ENCODE measurements at places on chromosomes 2 and 18.
A peak's percentile ranks its signal among the peaks of the same experiment; 100 is the strongest.

DNA sequence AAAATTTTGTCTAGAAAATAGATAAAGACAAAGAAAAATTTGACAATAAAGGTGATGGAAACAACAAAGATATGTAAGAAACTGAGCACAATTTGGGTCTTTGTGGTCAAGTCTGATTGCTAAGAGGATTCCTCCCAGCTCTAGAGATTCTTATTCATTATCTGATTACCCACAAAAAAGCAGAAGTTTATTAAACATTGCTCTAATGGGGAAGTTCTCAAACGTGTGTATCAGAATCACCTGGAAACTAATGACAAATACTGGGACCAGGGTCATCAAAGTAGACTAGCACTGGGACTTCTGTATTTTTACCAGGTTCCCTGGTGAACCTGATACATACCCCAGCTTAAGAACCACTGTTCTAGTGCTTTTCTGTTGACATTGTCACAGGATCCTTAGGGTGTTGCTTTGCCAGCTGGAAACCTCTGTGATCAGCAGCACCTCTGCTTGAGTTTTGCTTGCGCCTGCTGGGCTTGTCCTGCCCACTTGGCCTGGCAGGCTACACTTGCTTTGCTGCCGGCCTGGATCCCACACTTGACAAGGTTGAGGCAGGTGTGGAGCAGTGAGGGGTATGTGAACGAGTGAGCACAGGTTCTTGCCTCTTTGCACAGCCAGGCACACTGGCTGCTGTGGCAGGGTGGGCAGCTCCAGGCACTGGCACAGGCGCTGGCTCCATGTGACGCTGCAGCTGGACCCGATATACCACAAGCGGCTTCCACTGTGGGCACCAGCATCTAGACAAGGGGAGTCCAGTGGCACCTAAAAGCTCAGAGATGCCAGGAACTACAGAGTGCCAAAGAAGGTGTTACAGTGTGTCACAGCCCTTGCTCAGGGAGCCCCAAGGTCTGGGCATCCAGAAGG lies 6.2 kb upstream of the GORASP2 start:
- no peak for DNase-seq

- no peak for DNase-seq
These were observed 73.4 kb downstream of the VWC2L start for GRCh38 chr2:214484239-214484638.

- DNase-seq = no peak
These were observed 68.6 kb upstream of the RPE start for GRCh38 chr2:209933499-209934483.

DNA sequence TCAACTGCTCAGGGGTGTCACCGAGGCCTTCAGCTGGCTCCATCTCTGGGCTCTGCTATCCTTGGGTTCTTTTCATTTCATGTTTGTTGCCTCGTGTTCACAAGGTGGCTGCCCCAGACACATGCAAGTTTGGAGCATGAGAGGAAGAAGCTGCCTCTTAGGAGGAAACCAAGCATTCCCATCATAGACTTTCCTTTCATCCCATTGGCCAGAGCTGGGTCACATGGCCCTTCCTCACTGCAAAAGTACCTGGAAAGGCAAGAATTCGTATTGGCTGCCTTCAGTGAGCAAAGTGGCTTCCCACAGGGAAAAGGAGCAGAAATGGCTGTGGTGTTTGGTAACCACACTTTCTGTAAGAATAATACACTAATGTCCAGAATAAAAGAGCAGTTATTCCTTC lies 155.7 kb upstream of the RAB12 start:
- no peak for DNase-seq

GRCh38 chr2:18998491-18998890 lies 359.9 kb downstream of the OSR1 start:
- DNase-seq = no peak

DNA sequence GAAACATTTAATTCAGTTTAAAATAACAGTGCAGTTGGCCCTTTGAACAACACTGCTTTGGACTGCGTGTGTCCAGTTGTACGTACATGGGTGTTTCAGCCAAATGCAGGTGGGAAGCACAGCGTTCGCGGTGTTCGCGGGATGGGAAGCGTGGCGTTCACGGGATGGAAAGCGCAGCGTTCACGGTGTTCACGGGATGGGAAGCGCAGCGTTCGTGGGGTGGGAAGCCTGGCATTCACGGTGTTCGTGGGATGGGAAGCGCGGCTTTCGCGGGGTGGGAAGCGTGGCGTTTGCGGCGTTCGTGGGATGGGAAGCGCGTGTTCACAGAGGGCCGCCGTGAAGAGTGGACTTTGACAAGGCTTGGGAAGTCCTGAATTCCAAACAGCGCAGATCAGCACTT lies 47.6 kb downstream of the CTDP1 start:
- DNase-seq = no peak

DNA sequence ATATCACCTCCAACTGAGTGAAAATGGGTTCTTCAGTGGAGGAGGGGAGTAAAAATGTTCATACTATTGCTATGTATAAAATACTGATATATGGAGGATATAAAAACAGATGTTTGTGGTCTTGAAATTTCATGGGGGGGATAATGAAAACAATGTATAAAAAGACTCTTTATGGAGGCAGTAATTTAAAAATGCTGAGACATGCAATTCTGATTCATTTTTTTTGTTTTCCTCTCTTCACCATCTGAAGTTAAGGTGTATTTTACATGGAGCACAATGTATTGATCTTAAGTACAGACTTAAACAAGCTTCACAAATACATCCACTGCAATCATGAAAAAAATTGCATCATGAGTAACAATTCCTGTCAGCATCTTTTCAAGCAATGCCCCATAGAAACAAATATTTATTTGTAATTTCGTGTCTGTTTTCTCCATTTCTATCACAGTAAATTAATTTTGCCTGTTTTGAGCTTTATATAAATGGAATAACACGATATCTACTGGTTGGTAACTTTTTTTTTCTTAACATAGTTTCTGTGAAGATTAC lies 393.2 kb upstream of the ZNF804A start:
- no peak for DNase-seq

- DNase-seq = no peak
These were observed 57.7 kb upstream of the LRP1B start for GRCh38 chr2:142188562-142188961.

GRCh38 chr2:100193291-100193710 lies 50.9 kb upstream of the AFF3 start:
- DNase-seq = no peak

- peak; percentile 20 for DNase-seq
These were observed 523 bp downstream of the KCTD1 start for GRCh38 chr18:26547646-26548414.

DNA sequence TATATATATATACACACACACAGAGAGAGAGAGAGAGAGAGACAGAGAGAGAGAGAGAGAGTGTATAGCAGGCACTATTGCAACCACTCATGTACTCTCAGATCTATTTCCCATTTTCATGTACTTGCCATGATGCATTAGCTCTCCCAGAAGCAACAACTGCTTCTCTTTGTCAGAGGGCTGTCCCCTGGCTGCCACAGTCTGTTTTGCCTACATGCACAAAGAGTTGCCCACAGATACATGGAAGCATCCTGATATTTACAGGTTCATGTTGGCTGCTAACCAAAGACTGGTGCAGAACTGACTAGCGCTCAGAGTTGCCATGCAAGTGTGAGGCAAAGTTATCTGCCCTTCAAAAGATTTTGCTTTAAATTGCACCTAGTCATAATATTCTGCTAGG lies 469.3 kb upstream of the ZNF804A start:
- DNase-seq = no peak

DNA sequence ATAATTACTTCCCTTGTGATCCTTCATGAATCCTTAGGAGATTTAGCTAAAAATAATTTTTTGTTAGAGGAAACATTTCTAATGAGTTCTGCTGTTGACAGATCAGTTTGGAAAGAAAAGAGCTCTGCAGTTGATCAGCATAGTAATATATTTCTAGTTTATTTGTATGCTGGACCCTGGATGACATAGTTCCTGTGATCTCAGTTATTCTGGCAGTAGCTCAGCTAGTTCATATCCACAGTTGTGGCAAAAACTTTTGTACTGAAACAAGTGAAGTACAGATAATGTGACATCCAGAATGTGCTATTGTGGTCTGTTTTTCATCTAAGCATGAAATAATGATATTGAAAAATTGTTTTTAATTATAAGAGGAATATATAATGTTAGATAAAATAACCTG lies 33.7 kb downstream of the ABI2 start:
- DNase-seq = no peak

GRCh38 chr2:209960045-209960444 lies 42.4 kb upstream of the RPE start:
- DNase-seq = no peak

- no peak for DNase-seq
These were observed 36.0 kb downstream of the PAIP2B start for GRCh38 chr2:71190656-71191569.

DNA sequence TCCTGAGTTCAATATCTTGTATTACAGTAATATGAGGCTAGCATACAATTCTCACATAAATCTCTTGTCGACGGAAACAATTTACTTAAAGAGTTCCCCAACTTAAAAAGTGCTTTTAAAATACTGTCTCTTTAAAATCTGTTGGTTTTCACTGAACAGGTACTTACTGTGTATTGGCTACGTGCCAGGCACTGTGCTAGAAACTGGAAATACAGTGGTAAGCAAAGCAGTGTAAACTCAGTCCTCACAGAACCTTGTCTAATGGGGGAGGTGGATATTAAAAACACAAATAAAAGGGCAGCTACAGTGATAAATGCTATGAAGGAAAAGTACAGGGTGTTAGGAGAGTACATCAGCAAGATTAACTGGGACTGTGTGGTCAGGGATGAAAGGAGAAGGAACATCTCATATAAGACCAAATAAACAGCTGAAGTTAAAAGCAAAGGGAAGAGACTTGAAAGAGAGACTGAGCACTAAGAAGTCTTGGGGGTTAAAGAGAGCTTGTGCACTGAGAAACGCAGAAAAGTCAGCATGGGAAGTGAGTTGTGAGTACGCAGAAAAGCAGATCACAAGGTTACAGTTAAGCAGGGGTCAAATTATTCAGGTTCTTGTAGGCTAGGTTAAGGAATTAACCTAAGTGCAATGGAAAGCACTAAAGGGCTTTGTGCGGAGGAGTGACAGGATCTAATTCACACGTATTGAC lies 52.5 kb downstream of the USP40 start:
- DNase-seq = no peak

DNA sequence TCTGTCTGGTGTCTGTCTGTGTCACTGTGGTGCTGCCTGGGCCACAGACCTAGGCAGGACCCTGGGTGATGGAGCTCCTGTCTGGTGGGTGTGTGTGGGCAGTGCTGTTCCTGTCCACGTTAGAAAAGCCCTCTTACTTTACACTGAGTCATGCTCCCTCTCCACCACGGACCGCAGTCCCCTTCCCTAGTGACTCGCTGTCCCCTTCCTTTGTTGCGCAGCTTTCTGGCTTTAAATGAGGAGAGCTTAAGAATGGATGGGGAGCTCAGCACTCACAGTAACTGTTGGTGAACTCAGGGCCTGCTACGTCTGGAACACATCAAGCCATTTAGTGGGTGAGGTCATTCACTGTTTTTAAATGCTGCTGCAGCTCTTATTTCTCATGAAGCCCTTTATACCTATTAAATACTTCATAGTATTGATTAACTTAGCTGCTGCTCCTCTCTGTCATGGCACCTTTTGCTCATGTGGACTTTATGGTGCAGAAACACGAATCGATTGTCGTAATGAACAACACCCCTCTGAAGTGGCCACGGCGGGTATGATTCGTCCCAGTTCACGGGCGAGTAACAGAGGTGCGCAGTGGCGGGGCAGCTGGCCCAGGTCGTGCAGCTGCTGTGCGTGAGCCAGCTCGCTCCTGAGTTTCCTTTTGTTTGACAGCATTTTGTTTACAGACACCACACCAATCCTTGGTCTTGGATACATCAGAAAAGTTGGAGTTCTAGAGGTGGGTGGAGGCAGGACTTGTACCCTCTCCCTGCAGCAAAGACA lies 100.4 kb downstream of the LDLRAD4 start:
- DNase-seq = no peak

- no peak for DNase-seq
These were observed 18.0 kb downstream of the MBD2 start for GRCh38 chr18:54206447-54206846.

DNA sequence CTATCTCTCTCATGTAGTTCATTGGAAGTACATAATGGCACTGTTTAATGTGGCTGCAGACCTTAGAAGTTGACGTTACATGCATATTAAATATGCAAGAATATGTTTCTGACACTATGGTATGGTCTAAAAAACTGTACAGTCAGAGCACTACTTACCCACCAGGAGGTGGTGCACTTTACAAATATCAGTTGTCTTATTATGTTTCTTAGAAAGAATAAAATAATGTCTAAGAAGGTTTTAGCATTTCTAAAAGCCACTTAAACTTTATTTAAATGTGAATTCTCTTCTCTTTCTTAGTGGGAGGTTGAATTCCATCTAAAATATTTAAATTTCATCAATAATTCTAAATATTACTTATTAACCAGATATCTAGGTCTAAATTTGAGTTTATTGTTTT lies 4.3 kb downstream of the TMEFF2 start:
- no peak for DNase-seq

DNA sequence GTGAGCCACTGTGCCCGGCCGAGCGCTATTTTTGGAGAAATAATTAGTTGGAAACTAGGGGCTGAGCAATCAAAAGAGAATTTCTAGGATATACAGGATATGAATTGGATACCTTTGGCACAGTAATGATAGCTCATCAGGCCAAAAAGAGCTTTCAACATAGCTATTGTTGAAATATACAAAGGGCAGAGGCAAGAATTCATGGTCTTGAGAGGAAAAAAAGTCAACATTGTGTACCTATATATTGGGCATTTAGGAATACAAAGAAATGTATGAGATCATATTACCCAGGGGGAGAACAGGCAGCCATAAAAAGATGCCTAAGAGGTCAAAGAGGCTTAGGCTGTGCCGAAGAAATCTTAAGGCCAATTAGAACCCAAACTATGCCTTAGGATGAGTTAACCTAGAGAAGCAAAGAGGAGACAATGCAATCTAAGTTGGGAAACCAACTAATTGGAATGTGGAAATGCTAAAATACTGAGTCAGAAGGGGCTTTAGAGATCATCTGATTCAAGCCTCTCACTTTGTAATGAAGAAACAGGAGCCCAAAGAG lies 99.0 kb downstream of the RBBP8 start:
- no peak for DNase-seq

DNA sequence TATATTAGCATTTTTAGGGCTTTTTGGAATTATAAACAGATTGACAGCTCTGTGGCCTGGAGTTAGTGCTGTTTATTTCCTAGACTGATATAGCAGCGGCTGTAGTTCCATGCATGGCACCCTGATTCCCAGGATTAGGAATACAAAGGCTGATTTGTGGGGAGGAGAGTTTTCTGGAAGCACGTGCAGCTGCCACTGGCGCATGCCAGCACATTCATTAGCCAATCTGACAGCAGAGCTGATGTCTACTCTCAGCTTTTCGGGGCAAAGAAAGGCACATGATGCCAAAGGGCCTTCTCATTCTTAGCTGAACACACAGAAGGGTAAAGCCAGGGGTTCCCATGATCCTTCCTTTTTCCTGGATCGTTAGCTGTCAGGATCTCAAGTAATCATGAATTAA lies 45.7 kb upstream of the RAPH1 start:
- no peak for DNase-seq

GRCh38 chr2:62038975-62039771 lies 133.7 kb downstream of the COMMD1 start:
- DNase-seq = no peak

GRCh38 chr18:45852631-45853030 lies 27.2 kb downstream of the SIGLEC15 start:
- no peak for DNase-seq

- no peak for DNase-seq
These were observed 2129.4 kb upstream of the PIK3C3 start for GRCh38 chr18:39825485-39826150.
